ENCODE measurements at places on chromosomes 12 and 14. TPM values are rescaled to one million over a fixed set of nuclear protein-coding genes. Genes with fewer than 3 reads are reported as not detected.

MYH6 gene
- polyA plus RNA-seq = 0.20 TPM

STYK1 gene
- 7.0 TPM for polyA plus RNA-seq

ZBTB42 gene
- polyA plus RNA-seq = 5.0 TPM

KLRK1 gene
- polyA plus RNA-seq = 3.8 TPM

ADAM21 gene
- polyA plus RNA-seq = not detected

RFX4 gene
- not detected for polyA plus RNA-seq

DTX1 gene
- 0.49 TPM for polyA plus RNA-seq

WASHC3 gene
- 31.0 TPM for polyA plus RNA-seq

MGST1 gene
- 69.9 TPM for polyA plus RNA-seq

TSPAN9 gene
- 8.2 TPM for polyA plus RNA-seq

ACRBP gene
- polyA plus RNA-seq = 0.32 TPM

CLEC4C gene
- not detected for polyA plus RNA-seq

NANOG gene
- under 0.01 TPM for polyA plus RNA-seq

TEX52 gene
- not detected for polyA plus RNA-seq

E2F7 gene
- 1.1 TPM for polyA plus RNA-seq

SLC7A8 gene
- polyA plus RNA-seq = 27.5 TPM

ENDOU gene
- 101 TPM for polyA plus RNA-seq

KRT75 gene
- 0.19 TPM for polyA plus RNA-seq

RPS6KL1 gene
- 2.8 TPM for polyA plus RNA-seq

IL22 gene
- not detected for polyA plus RNA-seq

GAS2L3 gene
- 1.1 TPM for polyA plus RNA-seq

ST8SIA1 gene
- polyA plus RNA-seq = 0.83 TPM

LMNTD1 gene
- not detected for polyA plus RNA-seq

RERGL gene
- 7.4 TPM for polyA plus RNA-seq

LMO3 gene
- 1.7 TPM for polyA plus RNA-seq

CCDC196 gene
- polyA plus RNA-seq = not detected

MYG1 gene
- 41.8 TPM for polyA plus RNA-seq

FSCB gene
- not detected for polyA plus RNA-seq

RBM25 gene
- 23.3 TPM for polyA plus RNA-seq

ZNF10 gene
- polyA plus RNA-seq = 5.5 TPM

SYCP3 gene
- polyA plus RNA-seq = 0.33 TPM

KRT80 gene
- polyA plus RNA-seq = 40.9 TPM

All from esophagus (tissue), 2 donors.